8988T (cell line): ENCODE measurements at places on chromosomes 2 and 18.

GRCh38 chr2:157902692-157903091 is 26.6 kb upstream of the ACVR1 start:
- no peak for DNase-seq

DNA sequence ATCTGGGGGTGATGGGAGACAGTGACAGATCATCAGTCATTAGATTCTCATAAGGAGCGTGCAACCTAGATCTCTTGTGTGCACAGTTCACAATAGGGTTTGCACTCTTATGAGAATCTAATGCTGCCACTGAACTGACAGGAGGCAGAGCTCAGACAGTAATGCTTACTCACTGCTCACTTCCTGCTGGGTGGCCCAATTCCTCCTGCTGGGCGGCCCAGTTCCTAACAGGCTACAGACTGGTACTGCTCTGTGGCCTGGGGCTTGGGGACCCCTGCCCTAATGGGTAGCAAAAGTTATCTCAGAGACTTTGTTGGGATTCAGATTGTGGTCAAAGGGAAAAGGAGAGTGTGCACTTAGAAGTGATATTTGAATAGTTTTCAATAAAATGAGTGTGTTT is 840.1 kb upstream of the ID2 start:
- DNase-seq: no peak

- no peak for DNase-seq
Observed at GRCh38 chr18:24679062-24679461, 218.6 kb downstream of the HRH4 start.

GRCh38 chr2:69490486-69490885 is 53.3 kb upstream of the NFU1 start:
- no peak for DNase-seq

DNA sequence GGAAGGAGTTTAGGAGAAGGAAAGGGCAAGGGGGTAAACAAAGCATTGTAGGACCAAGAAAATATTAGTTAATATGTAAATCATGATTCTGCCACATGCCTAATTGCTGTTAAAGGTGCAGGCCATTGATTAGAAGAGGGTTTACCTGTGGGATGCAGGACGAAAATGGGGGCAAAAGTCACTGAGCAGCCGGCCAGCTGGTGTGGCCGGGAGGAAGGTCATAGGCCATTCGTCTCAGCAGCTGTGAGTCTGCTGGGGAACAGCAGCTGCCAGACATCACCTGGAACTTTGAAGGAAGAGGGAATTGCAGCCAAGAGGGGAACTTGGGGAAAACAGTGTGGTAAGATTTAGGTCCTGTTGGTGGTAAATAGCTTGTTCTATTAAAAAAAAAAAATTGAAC is 184.4 kb downstream of the DYSF start:
- DNase-seq: no peak

DNA sequence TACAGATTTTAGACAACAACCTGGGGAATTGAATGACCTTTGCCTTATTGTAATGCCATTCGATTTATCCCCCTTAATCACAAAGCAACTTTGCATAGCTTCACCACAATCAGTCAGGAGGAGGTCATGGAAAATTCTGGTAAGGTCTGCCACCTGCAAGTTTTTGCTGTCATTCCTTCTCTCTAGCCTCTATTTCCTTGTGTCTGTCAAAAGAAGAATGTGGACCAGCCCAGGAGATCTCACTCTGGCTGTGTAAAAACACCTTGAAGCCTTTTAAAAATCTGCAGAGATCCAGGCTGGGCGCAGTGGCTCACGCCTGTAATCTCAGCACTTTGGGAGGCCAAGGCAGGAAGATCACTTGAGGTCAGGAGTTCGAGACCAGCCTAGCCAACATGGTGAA is 74.1 kb upstream of the BZW1 start:
- DNase-seq: no peak

- no peak for DNase-seq
Observed at GRCh38 chr2:142285480-142285879, 154.7 kb upstream of the LRP1B start.

- no peak for DNase-seq
Observed at GRCh38 chr18:62585274-62586150, 62.7 kb downstream of the ZCCHC2 start.

GRCh38 chr18:24127735-24128134 is 11.1 kb upstream of the CABYR start:
- DNase-seq: no peak

DNA sequence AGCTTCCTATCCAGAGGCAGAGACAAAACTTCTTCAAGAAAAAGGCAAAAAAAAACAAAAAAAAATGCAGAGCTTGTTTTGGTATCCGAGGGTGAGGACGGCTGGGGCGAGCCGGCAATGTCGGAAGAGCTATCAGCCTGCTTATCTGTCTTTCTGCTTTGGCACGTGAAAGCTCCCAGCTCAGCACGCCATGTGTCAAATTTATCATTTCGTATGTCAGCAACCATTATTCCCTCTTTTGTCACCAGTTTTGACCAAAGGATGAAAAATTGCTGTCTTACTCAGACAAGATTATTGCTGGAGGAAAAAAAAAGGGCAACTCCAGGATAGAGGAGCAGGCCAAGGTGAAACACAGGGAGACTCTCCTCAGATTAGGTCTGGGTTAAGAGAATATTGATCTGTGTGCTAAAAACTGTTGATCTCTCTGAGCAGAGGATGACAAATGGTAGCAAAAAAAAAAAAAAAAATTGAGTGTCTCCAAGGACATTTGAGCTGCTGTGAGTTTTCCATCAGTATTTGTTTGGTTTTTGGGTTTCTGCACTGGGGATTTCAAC is 532.0 kb upstream of the POU3F3 start:
- no peak for DNase-seq

DNA sequence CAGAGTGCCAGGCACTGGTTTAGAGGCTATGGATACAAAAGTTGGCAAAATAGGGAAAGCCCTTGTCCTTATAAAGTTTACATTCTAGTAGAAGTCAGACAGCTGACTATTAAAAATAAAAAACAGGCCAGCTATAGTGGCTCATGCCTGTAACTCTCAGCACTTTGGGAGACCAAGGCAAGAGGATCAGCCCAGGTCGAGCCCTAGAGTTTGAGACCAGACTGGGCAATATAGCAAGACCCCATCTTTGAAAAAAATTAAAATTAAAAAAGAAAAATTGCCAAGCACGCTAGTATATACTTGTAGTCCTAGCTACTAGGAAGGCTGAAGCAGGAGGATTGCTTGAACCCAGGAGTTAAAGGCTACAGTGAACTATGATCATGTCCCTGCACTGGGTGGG is 12.5 kb downstream of the ERICH2 start:
- DNase-seq: no peak

- DNase-seq: no peak
Observed at GRCh38 chr2:237790353-237790752, 8.2 kb upstream of the RBM44 start.

DNA sequence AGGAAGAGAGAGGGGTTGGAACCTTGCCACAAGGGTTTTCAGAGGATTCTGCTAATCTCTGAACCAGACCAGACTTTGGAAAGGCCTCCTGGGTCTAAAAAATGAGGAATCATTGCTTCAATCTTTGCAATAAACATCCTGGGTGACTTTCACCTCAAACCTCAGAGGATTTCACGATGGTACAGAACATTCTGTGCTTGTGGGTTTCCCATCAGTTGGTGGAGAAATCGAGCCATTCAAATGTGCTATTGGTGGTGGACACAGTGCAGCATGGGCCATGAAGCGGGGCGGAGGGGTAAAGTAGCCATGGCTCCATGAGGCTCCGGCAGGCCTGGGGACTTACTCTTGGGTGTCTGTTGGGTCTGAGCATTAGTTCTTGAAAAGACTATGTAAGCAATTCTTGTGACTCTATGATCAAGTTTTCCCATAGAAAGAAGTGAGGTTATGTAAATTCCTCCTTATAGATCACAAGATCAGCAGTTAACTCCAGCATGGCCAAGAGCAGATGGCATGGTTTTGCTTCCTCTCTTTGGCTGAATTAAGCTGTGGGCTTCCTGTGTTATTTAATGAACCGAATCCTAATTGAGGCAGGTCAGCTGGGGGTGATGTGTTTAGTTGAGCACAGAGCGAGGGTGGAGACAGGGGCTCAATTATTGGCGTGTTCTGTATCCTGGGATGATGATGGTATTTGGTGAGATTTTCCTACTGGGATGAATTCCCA is 1.9 kb upstream of the IL1R2 start:
- DNase-seq: no peak

GRCh38 chr2:200329798-200330197 is 23.3 kb downstream of the SPATS2L start:
- DNase-seq: no peak

DNA sequence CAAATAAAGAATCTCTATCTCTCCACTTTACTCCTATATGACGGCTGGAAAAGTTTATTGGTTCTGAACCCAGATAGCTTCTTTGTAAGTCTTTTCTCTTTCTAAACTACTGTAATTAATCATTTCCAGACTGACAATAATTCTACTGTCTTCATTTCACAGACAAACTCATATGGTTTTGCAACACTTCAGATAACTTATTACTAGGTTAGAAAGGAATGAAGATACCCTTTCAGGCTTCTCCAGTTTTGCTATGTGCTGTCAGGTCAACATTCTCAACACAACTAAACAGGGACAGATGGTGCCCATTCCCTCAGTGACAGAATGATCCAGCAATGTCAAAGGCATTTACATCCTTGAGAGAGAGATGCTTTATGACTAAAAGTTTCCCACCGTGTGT is 198.5 kb upstream of the ITGA4 start:
- DNase-seq: no peak

DNA sequence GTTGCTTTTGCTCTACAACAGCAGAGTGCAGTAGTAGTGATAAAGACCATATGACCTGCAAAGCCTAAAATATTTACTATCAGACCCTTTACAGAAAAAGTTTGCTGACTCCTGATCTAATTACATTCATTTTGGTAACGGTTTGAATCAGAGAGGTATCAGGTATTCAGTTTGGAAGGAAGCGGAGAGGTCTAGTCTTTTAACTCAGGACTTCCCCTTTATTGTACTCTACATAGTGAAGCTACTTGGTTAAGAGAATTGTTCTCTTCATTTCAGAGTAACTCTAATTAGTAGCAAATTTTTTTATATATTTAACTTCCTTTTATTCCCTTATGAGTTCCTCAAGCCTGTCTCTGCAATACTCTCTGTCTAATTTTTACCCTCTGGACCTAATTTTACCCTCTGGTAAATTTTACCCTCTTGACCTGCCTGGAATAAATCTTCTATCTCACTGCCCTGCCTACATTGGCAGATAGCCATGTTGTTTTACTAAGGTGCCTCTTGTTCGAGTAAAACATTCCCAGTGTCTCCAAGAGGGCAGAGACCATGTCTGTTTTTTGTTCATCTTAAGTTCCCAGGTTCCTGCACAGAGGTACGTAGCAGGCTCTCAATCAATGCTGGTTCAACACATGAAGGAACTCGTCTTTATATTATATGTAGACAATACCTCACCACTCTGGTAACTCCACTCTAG is 170.6 kb downstream of the DNAH6 start:
- DNase-seq: no peak

DNA sequence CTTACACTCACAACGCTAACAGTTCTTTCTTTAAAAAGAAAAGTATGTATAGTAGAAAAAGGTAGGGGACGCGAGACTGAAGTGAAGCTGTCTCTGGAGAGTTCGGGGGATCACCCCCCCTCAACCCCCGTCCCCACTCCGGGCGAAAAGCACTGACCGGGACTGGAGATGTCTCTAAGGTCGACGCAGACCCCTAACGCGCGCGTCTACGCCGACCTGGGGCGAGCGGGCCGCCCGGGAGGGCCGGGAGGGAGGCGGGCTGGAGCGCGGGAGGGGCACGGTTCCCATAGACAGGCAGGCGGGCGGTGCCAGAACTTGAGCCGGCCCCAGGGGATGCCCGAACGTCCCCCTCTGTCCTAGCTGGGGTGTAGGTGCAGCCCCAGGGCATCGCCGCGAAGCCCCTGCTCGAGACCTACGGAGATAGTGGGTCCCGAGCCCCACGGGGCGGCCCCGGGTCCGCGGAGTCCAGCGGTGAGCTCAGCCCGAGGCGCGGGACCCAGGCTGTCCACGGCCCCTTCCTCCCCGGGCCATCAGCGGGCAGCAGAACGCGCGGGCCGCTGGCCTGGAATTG is 82.2 kb downstream of the CHRNA1 start:
- peak; percentile 67 for DNase-seq

DNA sequence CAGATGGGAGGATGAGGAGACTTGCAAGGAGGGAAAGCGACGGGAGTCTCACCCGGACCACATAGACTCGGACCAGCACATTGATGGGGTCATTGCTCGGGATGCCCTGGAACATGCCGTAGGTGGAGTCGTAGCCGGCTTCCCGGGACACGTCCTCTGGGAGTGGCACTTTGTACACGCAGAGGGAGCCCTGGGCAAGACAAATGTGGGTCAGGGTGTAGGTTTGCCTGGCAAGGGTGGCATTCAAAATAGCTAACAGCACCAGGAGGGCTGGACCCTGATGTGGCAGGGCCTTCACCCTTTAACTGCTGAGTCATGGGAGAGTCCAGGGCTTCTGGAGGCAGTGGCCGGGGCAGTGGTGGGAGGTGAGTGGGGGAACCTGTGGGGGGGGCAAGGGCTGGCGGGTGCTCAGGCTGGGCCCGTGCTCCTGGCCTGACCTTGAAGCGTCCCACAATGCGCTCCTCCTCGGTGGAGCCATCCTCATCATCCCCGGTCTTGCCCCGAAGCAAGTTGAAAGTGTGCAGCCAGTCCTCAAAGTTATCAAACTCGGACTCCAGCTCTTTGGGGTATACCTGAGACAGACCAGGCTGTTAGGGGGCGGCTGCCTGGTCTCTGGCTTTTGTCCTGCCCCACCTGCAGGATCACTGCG is 11.1 kb downstream of the OTOF start:
- DNase-seq: no peak

DNA sequence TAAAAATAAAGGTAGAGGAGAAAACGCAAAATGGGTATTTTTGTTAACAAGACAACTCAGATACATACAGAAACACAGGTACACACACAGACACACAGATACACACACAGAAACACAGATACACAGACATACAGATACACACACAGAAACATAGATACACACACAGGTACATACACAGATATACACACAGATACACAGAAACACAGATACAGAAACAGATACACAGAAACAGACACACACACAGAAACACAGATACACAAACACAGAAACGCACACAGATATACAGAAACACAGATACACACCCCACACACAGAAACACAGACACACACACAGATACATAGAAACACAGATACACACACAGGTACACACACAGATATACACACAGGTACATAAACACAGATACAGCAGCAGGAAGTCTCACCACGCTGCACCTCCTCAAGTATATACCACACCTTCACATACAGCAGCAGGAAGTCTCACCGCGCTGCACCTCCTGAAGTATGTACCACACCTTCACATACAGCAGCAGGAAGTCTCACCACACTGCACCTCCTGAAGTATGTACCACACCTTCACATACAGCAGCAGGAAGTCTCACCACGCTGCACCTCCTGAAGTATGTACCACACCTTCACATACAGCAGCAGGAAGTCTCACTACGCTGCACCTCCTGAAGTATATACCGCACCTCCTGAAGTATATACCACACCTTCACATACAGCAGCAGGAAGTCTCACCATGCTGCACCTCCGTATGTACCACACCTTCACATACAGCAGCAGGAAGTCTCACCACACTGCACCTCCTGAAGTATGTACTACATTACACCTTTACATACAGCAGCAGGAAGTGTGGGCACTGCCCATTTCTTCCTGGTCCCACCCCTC is 250.5 kb downstream of the HDAC4 start:
- DNase-seq: no peak
